Stimulated activated CD8-positive, alpha-beta memory T cell treated with anti-CD3 and anti-CD28 coated beads, Interleukin-4, amount 100 ng/mL, for 1 hour (primary cell): ENCODE measurements at places on chromosomes 12 and 14.

GRCh38 chr12:110528277-110528839 is 26.2 kb downstream of the RAD9B start:
- no peak for DNase-seq

- peak; percentile 16 for DNase-seq
These were observed at the start of gene ZBTB39 for GRCh38 chr12:57005980-57006808. Gene ZBTB39, minus strand, starts transcription at chr12:57006546. Its CDS starts 1,629 bp downstream, at chr12:57004917.

- no peak for DNase-seq
These were observed 28.0 kb downstream of the TTLL5 start for GRCh38 chr14:75689012-75689411.

DNA sequence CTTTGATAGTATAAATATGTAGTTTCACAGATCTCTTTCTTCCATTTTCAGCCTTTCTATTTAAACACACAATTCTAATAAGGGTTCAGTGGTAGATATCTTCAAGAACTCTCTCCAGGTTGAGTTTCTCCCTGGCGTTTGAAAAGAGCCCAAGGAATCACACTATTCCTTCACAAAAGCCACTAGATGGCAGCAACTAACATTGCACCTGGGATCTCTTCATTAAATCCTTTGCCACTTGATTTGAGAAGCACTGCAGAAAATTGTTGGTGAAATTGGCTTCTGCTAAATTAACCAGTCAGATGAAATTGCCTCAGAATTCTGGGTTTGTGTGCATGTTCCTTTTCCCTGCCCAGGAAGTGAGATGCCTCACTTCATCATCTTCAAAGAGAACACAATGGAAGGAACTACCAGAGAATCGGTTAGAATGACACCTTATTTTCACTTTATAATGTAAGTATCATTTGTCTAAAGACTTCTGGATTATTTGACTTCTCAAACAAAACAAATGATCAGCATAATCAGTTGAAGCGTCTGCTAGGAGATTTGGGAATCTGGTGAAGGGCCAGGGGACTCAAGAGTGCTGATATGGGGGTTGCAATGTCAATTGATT is 6.8 kb downstream of the CCDC198 start:
- DNase-seq = no peak

- no peak for DNase-seq
These were observed 4.8 kb downstream of the KITLG start for GRCh38 chr12:88575361-88575970.

- DNase-seq = no peak
These were observed 110.8 kb downstream of the KCNH5 start for GRCh38 chr14:62934439-62934838.

- DNase-seq = no peak
These were observed 139.6 kb downstream of the HMGA2 start for GRCh38 chr12:65963862-65964240.

DNA sequence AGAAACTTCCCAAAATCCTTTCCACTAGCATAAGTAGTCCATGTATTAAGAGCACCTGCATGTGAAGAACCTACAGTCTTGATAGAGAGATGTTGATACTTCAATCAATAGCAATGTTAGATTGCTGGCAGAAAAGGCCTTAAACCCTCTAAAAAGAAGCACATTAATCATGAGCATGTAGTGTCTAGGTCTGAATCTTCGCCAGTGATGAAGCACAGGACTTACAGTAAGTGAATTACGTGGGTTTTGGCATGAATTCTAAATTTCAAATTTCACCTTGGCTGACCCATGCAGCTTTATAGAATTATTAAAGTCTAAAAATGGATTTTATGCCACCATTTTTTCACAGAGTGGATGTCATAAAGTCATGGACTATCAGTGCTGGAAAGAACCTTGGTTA is 791.6 kb upstream of the NOVA1 start:
- no peak for DNase-seq

- DNase-seq = no peak
These were observed 257.8 kb upstream of the CCDC196 start for GRCh38 chr14:66228267-66228970.

DNA sequence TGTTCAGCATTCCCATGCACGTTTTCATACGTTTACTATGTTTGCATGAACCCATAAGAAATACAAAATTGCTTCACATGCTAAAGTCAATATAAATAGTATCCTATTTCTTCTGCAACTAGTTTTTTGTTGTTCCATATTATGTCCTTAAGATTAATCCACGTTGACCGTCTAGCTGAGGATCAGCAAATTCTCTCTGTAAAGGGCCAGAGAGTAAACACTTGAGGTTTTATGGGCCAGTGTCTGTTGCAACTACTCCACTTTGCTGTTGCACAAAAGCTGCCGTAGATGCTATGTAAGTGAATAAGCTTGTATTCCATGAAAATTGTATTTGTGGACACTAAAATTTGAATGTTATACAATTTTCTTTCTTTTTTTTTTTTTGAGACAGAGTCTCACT is 21.1 kb upstream of the PITPNM2 start:
- no peak for DNase-seq

DNA sequence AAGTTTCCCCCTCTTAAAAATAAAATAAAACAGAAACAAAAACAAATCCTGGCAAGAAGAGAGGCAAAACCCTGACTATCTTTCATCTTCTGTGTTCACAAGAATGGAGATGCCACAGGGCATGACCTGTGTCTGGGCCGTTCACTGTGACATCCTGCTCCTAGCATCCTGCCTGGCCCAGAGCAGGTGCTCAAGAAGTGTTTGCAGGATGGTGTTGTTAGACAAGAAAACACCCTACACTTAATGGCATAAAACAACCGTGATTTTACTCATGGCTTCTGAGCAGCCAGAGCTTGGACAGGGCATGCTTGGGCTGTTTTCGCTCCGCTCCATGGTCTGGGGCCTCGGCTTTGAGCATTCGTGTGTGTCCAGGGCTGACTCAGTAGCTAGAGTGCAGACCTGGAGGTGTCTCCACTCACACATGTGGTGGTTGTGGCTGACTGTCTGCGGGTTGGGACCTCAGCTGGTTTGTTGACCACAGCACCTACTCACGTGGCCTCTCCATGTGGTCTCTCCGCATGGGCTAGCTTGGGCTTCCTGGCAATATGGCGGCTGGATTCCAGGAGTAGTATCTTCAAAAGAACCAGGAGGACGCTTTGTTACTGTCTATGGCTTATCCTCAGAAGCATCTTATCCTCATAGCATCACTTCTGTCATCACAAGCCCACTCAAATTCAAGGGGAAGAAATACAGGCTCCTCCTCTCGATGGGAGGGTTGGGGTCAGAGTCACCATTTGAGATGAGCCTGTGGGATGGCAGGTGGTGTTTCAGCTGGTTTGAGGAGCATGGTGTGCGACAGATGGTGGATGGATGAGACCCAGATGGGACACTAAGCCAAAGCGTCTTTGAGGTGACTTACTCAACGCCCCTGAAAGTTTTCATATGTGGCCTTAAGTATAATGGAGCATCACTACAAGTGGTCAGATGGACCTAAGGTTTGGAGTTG is 33.2 kb upstream of the FZD10 start:
- no peak for DNase-seq

GRCh38 chr14:33062881-33063280 is 124.2 kb downstream of the NPAS3 start:
- no peak for DNase-seq

- no peak for DNase-seq
These were observed 15.0 kb upstream of the FOXG1 start for GRCh38 chr14:28751467-28752058.

DNA sequence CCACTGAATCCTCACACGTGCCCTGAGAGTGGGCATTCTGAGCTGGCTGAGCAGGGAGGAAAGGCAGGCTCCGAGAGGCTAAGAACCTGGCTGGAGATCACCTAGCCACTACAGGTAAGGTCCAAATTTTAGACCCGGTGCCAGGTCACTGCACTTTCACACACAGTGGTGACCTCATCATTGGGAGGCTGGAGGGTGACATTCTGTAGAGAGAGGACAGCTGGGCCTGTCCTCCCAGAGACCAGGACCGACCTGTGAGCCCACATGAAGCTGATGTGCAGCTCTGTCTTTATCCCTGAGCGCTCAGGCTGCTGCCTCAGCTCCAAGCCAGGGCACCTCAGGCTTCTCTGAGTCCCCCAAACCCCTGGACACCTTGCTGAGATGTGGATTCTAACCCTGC is 4.1 kb downstream of the TTC7B start:
- DNase-seq = no peak

DNA sequence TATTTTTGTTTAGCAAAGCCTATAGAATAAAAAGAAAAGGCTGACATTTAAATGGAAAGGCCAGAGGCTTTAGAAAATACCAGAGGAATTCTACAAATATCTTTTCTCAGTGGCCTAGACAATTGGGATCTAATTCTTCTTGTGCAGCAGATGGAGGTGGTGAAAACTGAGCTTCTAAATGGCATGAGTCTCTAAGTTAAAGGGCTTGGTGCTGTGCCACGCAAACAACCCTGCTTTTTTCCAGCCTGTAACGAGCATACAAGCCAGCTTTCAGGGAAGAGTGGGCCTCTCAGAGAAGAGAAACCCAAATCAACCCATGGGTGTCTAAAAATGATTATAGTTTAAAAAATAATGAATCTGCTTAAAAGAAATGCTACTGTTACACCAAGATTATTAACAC is 237.9 kb upstream of the NAV3 start:
- DNase-seq = no peak

DNA sequence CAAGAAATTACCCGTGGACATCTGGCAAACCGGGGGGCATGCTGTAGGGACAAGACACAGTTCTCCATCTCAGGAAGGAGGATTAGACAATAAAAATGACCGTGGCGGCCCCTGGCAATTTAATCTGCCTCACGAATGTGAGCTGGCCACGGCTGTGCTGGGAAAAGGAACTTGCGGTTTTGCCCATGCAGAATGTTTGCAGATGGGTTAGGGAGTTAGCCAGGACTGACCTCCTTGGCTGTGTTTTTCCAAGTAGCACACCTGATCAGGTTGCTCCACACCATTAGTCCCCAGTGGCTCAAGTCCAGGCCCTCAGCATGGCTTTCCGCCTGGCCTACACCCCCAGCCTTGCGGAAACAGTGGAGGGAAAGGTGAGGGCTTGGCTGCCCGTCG is 20.8 kb downstream of the TPCN1 start:
- no peak for DNase-seq

GRCh38 chr12:124734224-124734788 is 129.4 kb downstream of the SCARB1 start:
- no peak for DNase-seq

- DNase-seq = no peak
These were observed 33.5 kb upstream of the EVL start for GRCh38 chr14:100031506-100032281.

DNA sequence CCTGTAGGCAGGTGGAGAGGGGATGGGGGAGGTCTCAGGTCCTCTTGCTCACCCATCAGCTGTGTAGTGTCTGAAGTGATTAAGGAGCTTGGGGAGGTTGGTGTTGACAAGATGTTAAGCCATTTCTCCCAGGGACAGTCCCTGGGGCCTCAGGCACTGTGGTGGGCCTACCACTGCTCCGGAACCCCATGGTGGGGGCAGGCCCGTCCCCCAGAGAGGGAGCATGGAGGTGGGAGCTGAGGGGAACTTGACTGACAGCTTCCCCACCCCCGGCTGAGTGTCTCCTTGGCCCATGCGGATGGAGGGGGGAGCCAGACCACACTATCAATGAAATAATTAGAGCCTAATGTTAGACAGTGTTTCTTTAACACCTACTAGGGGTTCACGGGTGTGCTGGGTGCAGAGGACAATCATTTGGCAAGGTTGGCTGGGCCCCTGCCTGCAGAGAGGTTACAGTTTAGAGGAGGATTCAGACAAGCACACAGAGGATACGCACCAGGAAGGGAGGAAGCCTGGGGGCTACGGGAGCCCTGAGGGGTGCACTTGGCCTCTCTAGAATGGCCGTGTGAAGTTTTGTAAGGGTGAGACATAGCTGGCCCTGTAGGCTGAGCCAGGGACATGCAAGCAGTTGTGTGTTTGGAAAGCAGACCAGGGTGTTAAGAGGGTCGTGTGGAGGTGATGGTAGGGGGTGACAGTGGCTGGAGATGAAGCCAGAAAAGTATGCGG is 19.3 kb upstream of the KRT80 start:
- DNase-seq = no peak

DNA sequence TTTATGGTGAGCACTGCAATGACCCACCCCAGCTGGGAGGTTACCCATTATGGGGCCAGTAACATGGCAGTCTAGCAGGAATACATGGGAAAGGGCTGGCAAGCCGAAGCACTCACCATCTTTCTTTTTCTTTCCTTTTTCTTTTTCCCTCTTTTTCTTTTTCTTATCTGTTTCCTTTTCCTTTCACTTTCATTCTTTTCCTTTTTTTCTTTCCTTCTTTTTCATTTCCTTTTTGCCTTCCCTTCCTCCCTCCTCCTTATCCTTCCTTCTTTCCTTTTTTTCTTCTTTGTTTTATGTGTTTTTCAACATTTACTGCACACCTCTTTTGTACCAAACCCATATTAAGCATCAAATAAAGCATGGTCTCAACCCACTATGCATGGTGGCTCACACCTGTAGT is 501.1 kb downstream of the MED13L start:
- no peak for DNase-seq

- DNase-seq = no peak
These were observed 40.3 kb upstream of the MEG3 start for GRCh38 chr14:100785626-100786025.

DNA sequence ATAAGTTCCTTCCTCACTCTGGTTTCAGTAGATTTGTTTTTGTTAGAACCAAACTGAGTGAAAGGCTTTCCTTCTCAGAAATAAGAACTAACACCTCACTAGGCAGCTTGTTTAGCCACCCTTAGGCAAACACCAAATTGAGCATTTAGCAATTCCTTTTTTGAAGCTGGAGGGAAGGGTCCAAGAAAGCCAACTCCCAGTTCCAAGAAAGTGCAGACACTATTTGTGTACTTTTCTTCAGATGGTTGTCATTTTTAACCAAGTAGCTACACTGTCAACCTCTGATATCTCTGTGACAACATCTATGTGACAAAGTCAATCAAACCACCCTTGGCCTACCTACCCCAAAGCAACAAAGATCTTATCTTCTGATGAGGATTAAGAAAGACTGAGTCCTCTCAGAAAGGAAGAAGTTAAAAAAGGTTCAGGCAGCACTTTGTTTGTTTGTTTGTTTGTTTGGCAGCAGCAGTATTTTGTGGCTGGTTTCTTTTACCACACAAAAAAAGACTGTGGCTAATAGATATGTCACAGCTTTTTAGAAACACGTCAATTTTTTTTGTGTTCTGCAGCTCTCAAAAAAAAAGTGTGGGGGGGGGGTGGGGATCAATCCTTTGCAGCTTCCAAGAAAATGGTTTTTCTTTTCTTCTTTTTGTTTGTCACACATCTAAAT is 203.8 kb downstream of the CRADD start:
- no peak for DNase-seq

GRCh38 chr12:71445071-71445470 is 5.5 kb downstream of the LGR5 start:
- DNase-seq = no peak

- DNase-seq = no peak
These were observed 2.2 kb downstream of the DHRS1 start for GRCh38 chr14:24297190-24297964.

DNA sequence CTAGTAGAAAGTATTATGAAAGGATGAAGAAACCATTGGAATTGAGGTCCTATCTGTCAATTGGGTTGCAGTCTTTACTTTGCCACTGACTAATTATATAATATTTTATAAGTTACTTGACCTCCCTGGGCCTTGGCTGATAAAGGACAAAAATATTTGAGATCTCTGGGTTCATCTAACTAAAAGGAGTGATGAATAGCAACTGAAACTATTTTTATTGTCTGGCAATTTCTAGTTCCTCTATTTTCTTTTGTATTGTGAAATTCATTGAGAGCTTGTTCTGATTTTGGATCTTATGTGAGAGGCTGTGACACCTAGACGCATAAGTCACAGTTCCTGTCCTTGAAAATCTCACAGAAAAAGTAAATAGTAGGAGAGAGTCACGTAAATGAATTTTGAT is 415.7 kb upstream of the ATP2B1 start:
- no peak for DNase-seq

GRCh38 chr14:61927060-61927459 is 164.8 kb downstream of the SNAPC1 start:
- DNase-seq = no peak
